Kidney epithelial cell (primary cell): ENCODE measurements at places on chromosomes 16 and 17. TPM values are rescaled to one million over a fixed set of nuclear protein-coding genes. Genes with fewer than 3 reads are reported as not detected.

DNA sequence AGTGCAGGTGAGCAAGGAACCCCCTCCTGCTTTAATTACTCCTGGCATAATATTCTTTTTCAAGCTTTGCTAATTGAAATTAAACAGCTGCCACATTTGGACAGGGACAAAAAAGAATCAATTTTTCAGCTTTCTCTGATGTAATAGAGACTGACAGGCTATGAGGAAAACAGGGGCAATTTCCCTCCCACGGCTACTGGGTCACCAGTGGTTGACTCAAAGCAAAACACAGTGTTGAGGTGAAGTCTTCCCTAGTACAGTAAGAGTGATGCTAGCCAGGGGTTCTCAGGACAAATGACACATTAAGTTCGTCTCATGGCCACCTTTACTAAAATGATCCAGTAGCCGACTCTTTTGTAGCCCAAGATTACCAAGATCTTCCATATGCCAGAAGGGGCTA is 38.6 kb upstream of the PMFBP1 start:
- no peak for DNase-seq

- DNase-seq = no peak
Observed at GRCh38 chr16:90011908-90012501, 7.3 kb downstream of the DBNDD1 start.

- DNase-seq = no peak
Observed at GRCh38 chr17:78919861-78920450, 5.2 kb downstream of the TIMP2 start.

GRCh38 chr17:17066021-17066420 is 23.8 kb downstream of the MPRIP start:
- no peak for DNase-seq

Gene RAB34
- 283 and 314 TPM in 2 replicates for total RNA-seq

Gene ST6GALNAC1
- total RNA-seq = not detected in 2 replicates

Gene SNAI3
- total RNA-seq = 0.82 and 1.1 TPM in 2 replicates
